ENCODE measurements at places on chromosomes 7 and 10. TPM values are rescaled to one million over a fixed set of nuclear protein-coding genes. Genes with fewer than 3 reads are reported as not detected.

CEP55 gene
- 0.12 TPM for polyA plus RNA-seq

IL6 gene
- 341 TPM for polyA plus RNA-seq

PDZD7 gene
- 0.61 TPM for polyA plus RNA-seq

INA gene
- polyA plus RNA-seq, result 0.03 TPM

DNA sequence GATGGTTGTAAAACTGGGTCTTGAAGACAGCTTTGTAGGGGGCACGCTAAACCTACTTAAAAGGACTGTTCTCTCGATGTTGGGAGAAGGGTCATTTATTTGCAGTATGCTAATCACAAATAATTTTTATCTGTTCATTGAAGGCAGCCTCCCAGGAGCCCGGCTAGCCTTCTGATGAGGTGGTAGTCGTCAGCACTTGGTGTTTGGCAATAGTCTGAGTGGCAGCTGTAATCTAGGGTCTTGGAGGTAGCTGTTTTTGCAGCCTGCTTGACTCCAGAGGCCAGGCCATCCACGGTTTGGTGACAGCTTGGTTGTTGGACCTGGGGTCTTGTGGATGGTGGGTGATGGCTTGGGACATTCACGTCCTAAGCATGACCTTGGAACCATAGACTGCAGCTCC lies 2.2 kb downstream of the GTF2IRD1 start:
- H3K27ac ChIP-seq, result no peak overlapping the region
- no peaks in the 10 kb centered on the region for H3K36me3 ChIP-seq
- peaks cover 16% of the 10 kb centered on the region for H3K4me1 ChIP-seq
- H3K4me3 ChIP-seq, result no peak overlapping the region
- H3K27me3 ChIP-seq, result peaks cover 24% of the 10 kb centered on the region

CALML3 gene
- polyA plus RNA-seq, result not detected

DNA sequence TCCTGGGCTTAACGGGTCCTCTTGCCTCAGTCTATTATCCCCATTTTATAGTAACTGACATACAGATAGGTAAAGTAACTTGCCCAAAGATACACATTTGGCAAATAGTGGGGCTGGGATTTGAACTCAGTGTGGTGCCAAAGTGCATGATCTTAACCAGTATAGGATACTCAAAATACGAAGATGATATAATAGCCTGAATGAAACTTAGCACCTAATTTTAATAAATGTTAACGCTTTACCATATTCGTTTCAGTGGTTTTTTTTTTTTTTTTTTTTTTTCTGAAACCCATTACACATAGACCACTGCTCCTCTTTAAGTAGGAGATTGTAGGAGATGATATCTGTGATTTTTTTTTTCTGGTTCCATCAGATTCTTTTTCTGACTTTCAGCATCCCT lies 21.4 kb downstream of the ACTR3B start:
- H3K36me3 ChIP-seq, result no peaks in the 10 kb centered on the region
- H3K4me3 ChIP-seq, result no peak overlapping the region
- no peak overlapping the region for H3K27ac ChIP-seq
- H3K27me3 ChIP-seq, result no peaks in the 10 kb centered on the region
- DNase-seq, result no peak

DNA sequence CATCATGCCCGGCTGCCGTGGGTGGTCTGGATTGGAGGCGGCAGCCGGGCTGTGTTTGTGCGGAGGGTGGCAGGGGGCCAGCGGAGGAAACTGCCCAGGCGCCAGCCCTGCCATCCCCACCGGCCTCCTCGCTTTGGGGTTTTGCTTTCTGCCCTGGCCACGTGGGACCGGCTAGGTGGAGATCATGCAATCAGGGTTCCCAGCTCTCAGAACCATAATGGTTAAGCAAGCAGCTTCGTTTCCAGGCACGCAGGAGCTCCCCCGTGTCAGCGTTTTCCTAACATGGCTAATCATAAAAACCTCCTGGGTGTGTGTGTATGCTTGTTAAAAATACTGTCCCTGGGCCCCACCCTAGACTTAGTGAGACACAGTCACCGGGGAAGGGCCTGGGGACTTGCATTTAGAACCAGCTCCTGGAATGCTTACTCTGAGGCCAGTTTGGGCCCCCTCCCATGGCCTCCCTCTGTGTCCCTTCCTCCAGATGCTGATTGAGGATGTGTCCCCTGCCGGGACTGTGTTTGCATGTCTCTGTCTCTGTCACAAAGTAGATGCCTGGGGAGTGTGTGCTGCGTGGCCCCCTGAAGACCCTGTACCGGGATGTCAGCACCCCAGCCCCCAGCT lies 119.3 kb downstream of the CUX1 start:
- no peaks in the 10 kb centered on the region for H3K36me3 ChIP-seq
- DNase-seq, result no peak
- no peaks in the 10 kb centered on the region for H3K27me3 ChIP-seq
- no peak overlapping the region for H3K27ac ChIP-seq
- H3K4me3 ChIP-seq, result no peak overlapping the region
- H3K4me1 ChIP-seq, result peaks cover 34% of the 10 kb centered on the region

MRLN gene
- not detected for polyA plus RNA-seq

DNA sequence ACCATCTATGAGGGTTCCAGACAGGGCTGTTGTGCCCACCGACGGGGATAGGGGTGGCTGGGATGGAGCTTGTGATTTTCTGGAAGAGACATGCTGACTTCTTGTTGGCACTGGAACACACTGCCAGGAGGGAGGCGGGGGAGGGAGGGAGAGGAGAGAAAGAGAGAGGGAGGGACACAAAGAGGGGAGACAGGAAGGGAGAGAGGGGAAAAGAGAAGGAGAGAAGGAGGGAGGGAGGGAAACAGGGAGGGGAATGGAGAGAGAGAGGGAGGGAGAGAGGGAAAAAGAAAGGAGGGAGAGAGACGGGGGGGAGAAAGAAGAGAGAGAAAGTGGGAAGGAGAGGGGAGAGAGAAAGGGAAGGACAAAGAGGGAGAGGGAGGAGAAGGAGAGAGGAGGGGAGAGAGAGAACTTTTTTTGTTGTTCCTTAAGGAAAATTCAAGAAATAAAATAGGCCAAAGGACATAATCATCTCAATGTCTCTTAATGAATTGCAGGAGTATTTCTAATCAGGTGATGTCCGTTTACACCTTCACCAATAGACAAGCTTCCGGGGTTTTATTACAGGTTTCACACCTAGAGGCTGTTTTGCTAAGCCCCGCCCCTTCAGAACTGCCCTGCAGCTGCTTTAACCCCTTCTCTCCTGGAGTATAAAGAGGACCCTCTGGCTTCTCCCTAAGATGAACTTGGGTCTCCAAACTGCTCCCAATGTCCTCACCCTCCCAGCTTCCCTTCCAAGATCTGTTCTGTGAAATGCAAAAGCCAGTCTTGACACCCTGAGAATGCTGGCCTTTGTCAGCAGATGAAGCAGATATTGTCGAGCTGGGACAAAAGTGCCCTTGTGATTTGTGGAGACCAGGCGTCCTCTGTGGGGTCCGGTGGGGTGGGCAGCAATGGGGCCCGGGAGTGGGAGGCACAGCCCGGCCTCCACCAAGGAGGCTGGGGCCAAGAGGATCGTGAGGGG lies 82.0 kb upstream of the GTF2IRD1 start:
- no peak overlapping the region for H3K4me3 ChIP-seq
- no peaks in the 10 kb centered on the region for H3K27me3 ChIP-seq
- peaks cover 15% of the 10 kb centered on the region for H3K4me1 ChIP-seq
- no peak for DNase-seq
- H3K27ac ChIP-seq, result no peak overlapping the region

GRCh38 chr7:102992938-102993717 lies 80.3 kb downstream of the LRRC17 start:
- H3K36me3 ChIP-seq, result no peaks in the 10 kb centered on the region
- H3K27me3 ChIP-seq, result no peaks in the 10 kb centered on the region
- H3K27ac ChIP-seq, result no peak overlapping the region
- no peak for DNase-seq
- H3K4me1 ChIP-seq, result no peaks in the 10 kb centered on the region
- no peak overlapping the region for H3K4me3 ChIP-seq

HTRA1 gene
- not detected for polyA plus RNA-seq

JAKMIP3 gene
- 0.21 TPM for polyA plus RNA-seq

UCN3 gene
- polyA plus RNA-seq, result not detected

GRCh38 chr7:101792051-101792681 lies 25.3 kb upstream of the CUX1 start:
- H3K27me3 ChIP-seq, result no peaks in the 10 kb centered on the region
- H3K4me1 ChIP-seq, result no peaks in the 10 kb centered on the region
- DNase-seq, result no peak

ASIC3 gene
- 5.0 TPM for polyA plus RNA-seq

DNA sequence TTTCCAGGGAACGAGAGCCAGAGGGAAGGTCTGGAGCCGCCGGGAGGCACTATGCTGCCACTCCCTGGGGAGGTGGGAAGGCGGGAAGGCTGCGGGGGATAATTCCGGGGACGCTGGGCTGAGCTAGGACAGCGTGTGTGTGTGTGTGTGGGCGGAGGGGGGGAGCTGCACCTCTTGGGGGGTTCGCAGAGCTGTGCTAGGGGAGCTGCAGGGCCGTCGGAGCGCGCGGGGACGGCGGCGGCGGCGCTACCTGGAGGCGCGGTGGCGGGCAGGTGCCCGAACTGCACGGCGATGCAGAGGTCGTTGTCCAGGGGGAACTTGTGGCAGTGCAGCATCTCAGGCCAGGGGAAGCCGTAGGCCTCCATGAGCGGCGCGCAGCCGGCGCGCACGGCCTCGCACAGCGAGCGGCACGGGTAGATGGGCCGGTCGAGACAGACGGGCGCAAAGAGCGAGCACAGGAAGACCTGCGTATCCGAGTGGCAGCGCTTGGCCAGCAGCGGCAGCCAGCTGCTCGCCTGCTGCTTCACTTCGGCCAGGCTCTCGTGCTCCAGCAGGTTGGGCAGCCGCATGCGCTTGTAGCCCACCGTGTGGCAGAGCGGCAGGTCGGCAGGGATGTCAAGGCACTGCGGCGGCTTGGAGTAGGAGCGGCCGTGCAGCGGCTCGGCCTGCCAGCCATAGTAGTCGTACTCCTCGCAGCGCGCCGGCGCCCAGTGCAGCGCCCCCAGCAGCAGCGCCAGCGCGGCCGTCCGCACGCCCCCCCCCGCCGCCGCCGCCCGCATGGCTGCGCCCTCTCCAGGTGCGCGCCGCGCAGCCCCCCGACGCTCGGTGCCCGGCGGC lies 526 bp downstream of the SFRP5 start:
- peaks cover 4% of the 10 kb centered on the region for H3K4me1 ChIP-seq
- no peak overlapping the region for H3K27ac ChIP-seq
- H3K27me3 ChIP-seq, result peaks cover 8% of the 10 kb centered on the region

POLR2J2 gene
- 16.7 TPM for polyA plus RNA-seq

- H3K4me3 ChIP-seq, result no peak overlapping the region
- no peak overlapping the region for H3K27ac ChIP-seq
- no peaks in the 10 kb centered on the region for H3K36me3 ChIP-seq
- H3K27me3 ChIP-seq, result no peaks in the 10 kb centered on the region
Measured at GRCh38 chr7:50729962-50730361, 52.7 kb downstream of the GRB10 start.

Measured in B cell (primary cell).